Activated gamma-delta T cell treated with Interleukin-2 at 50 U/mL for 16 hours (primary cell): ENCODE measurements at places on chromosomes 1 and 21.

GRCh38 chr1:117708323-117709248, 102.7 kb downstream of the TENT5C start:
- DNase-seq = no peak

DNA sequence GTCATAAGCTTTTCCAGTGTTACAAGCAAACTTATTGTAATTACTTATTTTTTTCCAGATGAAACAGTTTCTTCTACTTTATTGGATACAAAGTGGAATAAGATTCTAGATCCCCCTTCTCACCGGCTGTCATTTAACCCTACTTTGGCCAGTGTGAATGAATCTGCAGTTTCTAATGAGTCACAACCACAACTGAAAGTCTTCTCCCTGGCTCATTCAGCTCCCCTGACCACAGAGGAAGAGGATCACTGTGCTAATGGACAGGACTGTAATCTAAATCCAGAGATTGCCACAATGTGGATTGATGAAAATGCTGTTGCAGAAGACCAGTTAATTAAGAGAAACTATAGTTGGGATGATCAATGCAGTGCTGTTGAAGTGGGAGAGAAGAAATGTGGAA, 95.5 kb downstream of the ZFYVE9 start:
- no peak for DNase-seq

- DNase-seq = no peak
Observed at GRCh38 chr21:46431884-46432488, 26.7 kb upstream of the DIP2A start.

DNA sequence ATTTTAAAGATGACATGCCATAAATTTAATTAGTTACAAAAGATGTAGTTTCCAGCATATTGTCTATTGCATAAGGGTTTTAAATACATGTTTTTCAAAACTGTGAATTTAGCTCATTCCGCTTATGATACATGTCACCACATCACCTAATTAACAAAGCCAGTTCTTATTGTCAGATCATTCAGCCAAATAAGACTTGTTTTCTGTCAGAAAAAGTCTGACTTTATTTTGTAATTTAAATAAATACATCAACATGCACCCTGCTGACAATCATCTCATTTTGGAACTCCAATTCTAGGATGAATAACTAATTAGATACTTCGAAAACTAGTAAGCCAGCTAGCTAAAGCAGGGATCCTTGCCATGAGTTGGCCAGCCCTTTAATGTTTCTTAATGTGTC, 110.9 kb upstream of the APP start:
- DNase-seq = no peak

- no peak for DNase-seq
Observed at GRCh38 chr1:9860887-9861286, 37.1 kb upstream of the CLSTN1 start.

GRCh38 chr1:97886199-97886598, 34.6 kb downstream of the DPYD start:
- no peak for DNase-seq
